ENCODE measurements at places on chromosomes 4 and X.

DNA sequence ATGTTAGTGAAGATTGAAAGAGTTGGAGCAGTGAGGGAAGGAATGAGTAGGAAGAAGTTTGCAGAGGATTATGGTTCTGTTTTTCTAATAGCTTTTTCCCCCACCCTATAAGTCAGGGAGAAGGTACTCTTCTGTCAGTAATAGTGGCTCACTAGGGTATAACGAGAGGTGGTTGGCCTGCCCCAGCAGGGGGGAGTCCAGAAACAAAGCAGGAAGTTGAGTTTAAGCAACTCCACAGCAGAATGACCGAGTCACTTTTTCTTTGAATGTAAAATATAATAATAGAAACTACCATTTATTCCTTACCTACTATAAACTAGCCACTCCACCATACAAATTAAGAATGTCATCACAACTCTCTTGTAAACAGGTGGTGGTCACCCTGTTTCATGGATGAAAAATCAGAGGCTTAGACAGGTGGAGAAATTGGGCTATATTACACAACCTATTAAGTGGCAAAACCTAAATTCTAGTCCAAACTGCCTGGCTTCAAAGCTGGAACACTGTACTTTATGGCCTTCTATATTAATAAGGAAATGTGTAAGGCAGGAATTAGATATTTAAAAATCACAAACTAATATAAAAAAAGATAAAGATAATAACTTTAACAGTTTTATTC lies 21.9 kb downstream of the AP1AR start:
- DNase-seq = no peak

GRCh38 chr4:8316251-8316771 lies 46.8 kb downstream of the HTRA3 start:
- DNase-seq = no peak

DNA sequence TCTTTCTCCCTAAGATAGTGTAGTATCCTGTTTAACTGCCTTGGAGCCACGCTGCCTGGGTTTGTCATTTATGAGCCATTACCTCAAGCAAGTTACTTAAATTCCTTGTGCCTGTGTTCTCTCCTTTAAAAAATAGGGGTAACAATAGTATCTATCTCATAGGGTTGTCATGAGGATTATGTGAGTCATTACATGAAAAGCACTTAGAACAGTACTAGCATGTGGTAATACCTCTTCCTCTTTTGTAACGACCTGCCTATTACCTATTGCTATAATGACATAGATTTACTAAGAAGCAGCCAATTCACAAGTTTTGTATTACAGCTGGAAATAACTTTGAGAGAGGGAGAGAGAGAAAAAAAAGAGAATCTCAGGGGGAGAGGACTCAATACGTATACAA lies 834.7 kb downstream of the RAPGEF2 start:
- DNase-seq = no peak

GRCh38 chr4:93960450-93960849 lies 131.9 kb downstream of the ATOH1 start:
- DNase-seq = no peak

GRCh38 chr4:77189412-77189811 lies 32.4 kb downstream of the CCNG2 start:
- DNase-seq = no peak

- no peak for DNase-seq
Observed at GRCh38 chr4:140134746-140135425, 19.1 kb downstream of the MAML3 start.

GRCh38 chr4:174274436-174274835 lies 9.0 kb downstream of the FBXO8 start:
- DNase-seq = no peak

GRCh38 chr4:6988016-6988715 lies 55.0 kb upstream of the TADA2B start:
- DNase-seq = no peak

- DNase-seq = no peak
Observed at GRCh38 chr4:156957556-156957955, 14.0 kb downstream of the PDGFC start.

GRCh38 chr4:40502934-40503333 lies 126.7 kb downstream of the RBM47 start:
- no peak for DNase-seq

- DNase-seq = no peak
Observed at GRCh38 chrX:22088326-22088725, 56.2 kb downstream of the PHEX start.

DNA sequence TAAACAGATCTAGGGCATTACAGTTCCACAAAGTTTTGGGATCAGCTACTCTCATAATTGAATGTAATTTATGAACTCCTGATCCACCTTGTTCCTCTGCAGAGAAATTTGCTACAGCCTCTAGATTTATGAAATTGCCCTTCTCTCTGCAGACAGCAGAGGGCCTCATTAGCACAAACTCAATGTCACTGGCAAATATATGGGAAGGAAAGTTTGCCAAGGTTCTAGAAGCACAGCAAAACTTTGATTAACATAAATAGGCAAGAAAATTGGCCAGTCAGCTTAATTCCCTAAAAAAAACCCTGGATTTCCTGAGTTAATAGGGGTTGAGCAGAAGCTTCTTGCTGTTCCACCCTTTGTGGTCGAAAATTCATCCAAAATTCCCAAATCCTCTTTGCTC lies 31.5 kb downstream of the PRPS1 start:
- peak; percentile 82 for DNase-seq

- no peak for DNase-seq
Observed at GRCh38 chr4:163590619-163591264, 96.3 kb downstream of the TMA16 start.

- no peak for DNase-seq
Observed at GRCh38 chr4:147586637-147587036, 30.6 kb upstream of the TMEM184C start.

- no peak for DNase-seq
Observed at GRCh38 chr4:128351502-128351901, 63.9 kb upstream of the PGRMC2 start.

DNA sequence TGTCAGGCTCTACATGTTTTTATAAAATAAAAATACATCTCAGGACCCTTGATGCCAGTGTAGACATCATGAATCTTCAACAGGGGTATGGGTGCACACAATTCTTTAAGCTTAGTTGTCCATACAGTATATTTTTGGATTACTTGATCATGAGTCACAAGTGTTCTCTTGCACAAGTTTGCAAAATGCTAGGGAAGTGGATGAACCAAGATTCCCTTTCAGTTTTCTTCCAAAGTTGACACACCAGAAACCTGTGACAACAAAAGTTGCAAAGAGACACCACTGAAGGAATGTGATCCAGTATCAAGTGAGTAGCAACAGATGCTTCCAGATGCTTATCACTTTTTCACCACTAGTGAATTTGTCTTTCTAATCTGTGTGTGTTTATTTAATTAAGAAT lies 1021.2 kb downstream of the PCDH7 start:
- peak; percentile 54 for DNase-seq

GRCh38 chr4:140296335-140297220 lies 76.9 kb upstream of the SCOC start:
- peak; percentile 94 for DNase-seq

GRCh38 chr4:40157436-40157835 lies 39.4 kb upstream of the RHOH start:
- peak; percentile 45 for DNase-seq

DNA sequence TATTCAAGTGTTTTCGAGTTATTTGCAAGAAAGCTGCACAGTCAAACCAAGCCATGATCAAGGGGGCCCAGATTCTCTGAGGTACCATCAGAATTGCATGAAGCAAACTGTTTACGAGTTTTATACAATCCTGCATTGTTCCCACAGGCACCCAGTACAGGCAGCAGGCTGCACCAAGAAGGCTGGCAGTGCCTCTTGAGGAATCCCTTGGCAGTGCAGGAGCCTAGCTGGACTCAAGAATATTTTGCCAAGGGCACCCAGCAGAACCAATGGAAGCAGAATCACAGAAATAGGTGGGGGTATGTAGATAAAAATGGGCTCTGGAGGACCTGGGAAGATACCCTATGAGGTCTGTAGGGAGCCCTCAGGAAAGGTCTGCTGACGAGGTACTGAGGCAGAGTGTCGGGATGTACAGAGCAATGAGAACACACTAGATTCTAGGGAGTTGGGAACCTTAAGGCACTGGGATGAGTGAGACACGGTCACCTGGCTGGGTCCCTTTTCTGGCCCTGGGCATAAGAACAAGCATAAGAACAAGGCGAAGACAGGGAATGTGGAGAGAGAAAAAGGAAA lies 2.5 kb upstream of the PLP1 start:
- peak; percentile 50 for DNase-seq

GRCh38 chrX:261167-261918 lies 19.8 kb upstream of the PLCXD1 start:
- peak; percentile 31 for DNase-seq

- DNase-seq = no peak
Observed at GRCh38 chrX:97320305-97320704, 436.6 kb downstream of the RPA4 start.

- DNase-seq = peak; percentile 20
Observed at GRCh38 chr4:151031831-151032605, 16.9 kb upstream of the LRBA start.

Data from adipocyte (in vitro differentiated cells).